IMR-90 (cell line): ENCODE measurements at places on chromosomes 1 and 21. TPM values are rescaled to one million over a fixed set of nuclear protein-coding genes. Genes with fewer than 3 reads are reported as not detected.

DNA sequence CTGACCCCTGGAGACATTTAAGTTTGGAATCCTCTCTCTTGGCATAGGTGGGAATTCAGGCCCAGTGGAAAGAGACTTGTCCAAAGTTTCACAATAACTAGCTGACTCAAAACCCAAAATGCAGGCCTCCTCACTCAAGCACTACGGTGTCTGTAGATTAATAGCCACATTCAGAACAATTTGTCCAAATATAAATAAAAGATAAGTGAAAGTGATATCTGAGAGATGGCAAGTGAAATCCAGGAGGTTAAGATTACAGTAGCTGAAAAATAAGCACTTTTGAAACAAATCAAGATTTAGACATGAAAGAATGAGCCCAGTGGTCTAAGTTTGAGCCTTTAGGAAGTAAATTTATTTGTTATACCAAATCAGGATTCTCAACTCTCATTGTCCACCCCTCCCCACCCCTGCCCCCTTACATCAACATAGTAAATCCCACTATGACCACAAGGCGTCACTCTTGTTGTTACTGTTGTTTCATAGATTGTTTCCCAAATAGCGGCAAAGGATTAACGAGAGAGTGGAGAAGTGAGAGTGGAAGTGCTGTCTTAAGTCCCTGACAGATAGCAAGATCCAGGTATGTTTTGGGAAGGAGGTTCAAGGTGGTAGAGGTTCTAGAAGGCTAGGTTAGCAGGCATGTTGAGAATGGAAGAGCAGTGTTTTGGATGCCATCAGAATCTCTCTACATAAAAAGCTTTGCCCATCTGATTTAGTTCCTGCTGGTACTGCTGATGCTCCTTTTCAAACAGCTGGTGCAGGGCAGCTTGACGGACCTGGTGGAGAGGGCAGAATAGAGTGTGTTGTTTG is 7.1 kb upstream of the TPM3 start:
- H3K4me1 ChIP-seq: no peaks in the 10 kb centered on the region; the same call in 1 of the 2 replicates
- H3K27me3 ChIP-seq: peaks cover 13% of the 10 kb centered on the region
- peak; percentile 69 for DNase-seq
- H3K4me3 ChIP-seq: peak overlapping the region; percentile 19; the same call in 1 of the 2 replicates

GRCh38 chr1:95770581-95770980 is 536.6 kb downstream of the RWDD3 start:
- H3K27me3 ChIP-seq: no peaks in the 10 kb centered on the region
- H3K36me3 ChIP-seq: no peaks in the 10 kb centered on the region
- H3K4me3 ChIP-seq: no peak overlapping the region
- DNase-seq: no peak

DNA sequence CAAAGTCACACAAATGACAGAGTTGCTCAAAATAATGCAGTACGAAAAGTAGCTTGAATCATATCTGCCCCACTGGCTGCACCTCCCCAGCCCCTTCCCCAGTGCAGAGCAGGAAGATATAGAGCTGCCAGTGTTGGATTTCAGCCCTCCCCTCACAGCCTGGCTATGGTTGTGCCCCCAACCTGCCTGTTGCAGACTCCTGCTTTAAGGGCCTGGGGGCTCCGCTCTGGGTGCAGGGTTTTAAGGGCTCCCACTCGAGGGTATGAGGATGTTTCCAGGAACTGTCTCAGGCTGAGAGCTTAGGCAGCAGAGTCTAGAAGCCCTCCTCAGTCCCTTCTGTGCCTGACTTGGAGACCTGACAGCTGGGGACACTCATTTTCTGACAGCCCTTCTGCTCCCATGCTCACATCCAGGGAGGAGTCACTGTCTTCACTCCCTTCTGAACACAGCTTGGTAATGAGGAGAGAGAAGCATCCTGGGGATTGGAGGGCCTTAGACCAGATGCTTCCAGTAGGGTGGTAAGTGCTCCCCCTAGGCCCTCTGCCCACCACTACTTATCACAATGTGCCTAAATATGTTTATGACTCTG is 4.6 kb downstream of the S100A9 start:
- H3K27me3 ChIP-seq: peaks cover 11% of the 10 kb centered on the region
- no peak for DNase-seq
- no peak overlapping the region for H3K4me3 ChIP-seq
- no peaks in the 10 kb centered on the region for H3K4me1 ChIP-seq

The SPATA46 gene
- polyA plus RNA-seq: not detected in 2 replicates

The KIRREL1 gene
- polyA plus RNA-seq: 58.1 and 64.6 TPM in 2 replicates

The CFAP141 gene
- polyA plus RNA-seq: not detected in 2 replicates

The NHLH1 gene
- 0.14 and 0.26 TPM in 2 replicates for polyA plus RNA-seq

The TPTE gene
- not detected in 2 replicates for polyA plus RNA-seq

The FCAMR gene
- not detected in 2 replicates for polyA plus RNA-seq

The TBX19 gene
- 0.89 and 1.0 TPM in 2 replicates for polyA plus RNA-seq

DNA sequence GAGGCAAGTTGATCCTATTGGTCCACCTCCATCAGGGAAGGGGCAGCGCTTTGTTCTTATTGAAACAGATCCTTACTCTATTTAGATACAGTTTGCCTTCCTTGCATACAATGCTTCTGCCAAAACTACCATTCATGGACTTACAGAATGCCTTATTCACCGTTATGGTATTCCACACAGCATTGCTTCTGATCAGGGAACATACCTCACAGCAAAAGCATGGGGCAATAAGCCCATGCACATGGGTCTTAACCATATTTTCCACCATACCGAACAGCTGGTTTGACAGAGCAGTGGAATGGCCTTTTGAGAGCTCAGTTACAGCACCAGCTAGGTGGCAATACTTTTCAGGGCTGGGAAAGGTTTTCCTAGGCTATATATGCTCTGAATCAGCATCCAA is 544.8 kb upstream of the ADGRL4 start:
- H3K36me3 ChIP-seq: no peaks in the 10 kb centered on the region
- no peaks in the 10 kb centered on the region for H3K27me3 ChIP-seq
- peak; percentile 52 for DNase-seq
- H3K4me3 ChIP-seq: no peak overlapping the region
- H3K4me1 ChIP-seq: no peaks in the 10 kb centered on the region

The MARK1 gene
- polyA plus RNA-seq: not detected in 2 replicates

The CLIC6 gene
- not detected in 2 replicates for polyA plus RNA-seq

The TMEM222 gene
- polyA plus RNA-seq: 54.1 and 56.4 TPM in 2 replicates

The XCL2 gene
- polyA plus RNA-seq: not detected in 2 replicates

GRCh38 chr1:227900571-227901051 is 47.1 kb downstream of the WNT9A start:
- H3K27me3 ChIP-seq: no peaks in the 10 kb centered on the region; the same call in 1 of the 2 replicates
- no peaks in the 10 kb centered on the region for H3K36me3 ChIP-seq
- no peak overlapping the region for H3K4me3 ChIP-seq
- DNase-seq: no peak
- H3K27ac ChIP-seq: no peak overlapping the region

GRCh38 chr1:236509203-236509602 is 14.6 kb upstream of the LGALS8 start:
- H3K27me3 ChIP-seq: peaks cover 2% of the 10 kb centered on the region; the same call in 1 of the 2 replicates
- H3K27ac ChIP-seq: no peak overlapping the region
- H3K4me1 ChIP-seq: peaks cover 2% of the 10 kb centered on the region; the same call in 1 of the 2 replicates
- DNase-seq: no peak

DNA sequence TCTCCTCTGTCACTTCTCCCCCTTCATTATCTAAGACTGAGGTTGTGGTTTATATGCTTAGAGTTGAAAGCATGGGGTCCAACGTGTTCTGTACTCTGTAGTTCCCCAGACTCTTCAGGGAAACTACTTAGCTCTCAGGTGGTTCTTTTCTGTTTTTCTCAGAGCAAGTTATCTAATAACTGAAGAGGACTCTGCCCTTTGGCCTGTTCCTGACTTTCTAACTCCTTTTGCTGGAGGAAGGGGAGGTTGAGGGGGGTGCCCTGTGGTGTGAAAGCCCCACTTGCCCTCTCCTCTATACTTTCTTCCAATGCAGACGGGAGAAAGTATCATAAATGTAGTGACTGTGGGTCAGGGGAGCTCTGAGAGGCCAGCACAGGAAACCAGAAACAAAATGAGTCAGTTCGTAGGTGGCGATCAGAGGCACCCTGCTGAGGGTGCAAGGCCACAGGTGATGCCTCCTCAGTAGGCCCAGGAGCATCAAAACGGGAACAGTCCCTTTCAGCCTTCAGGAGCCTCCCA is 5.0 kb downstream of the SLC25A44 start:
- peaks cover 3% of the 10 kb centered on the region for H3K4me1 ChIP-seq
- no peak overlapping the region for H3K27ac ChIP-seq
- no peak overlapping the region for H3K4me3 ChIP-seq

GRCh38 chr21:42387164-42387563 is 8.7 kb downstream of the TMPRSS3 start:
- H3K4me3 ChIP-seq: no peak overlapping the region
- peaks cover 32% of the 10 kb centered on the region for H3K27me3 ChIP-seq

- H3K36me3 ChIP-seq: no peaks in the 10 kb centered on the region
- H3K4me3 ChIP-seq: peak overlapping the region; percentile 54
- H3K27ac ChIP-seq: no peak overlapping the region
- no peak for DNase-seq
- H3K4me1 ChIP-seq: peaks cover 21% of the 10 kb centered on the region
Observed at GRCh38 chr1:109249654-109250401, 489 bp downstream of the CELSR2 start.

DNA sequence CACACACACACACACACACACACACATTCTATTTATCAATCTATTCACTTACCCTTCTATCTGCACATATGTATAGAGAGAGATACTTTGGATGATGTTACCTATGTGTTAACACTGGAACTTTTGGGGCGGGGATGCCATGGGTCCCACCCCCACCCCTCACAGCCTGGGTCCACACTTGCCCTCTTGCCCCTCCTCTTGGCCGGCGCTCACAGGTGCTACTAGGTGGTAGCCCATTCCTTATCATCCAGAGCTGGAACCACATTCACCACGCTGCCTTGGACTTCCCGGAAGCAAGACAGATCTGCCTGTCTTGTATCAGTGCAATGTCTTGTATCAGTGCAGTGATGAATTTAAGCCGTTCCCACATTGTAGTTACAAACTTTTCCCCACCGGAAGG is 85.1 kb downstream of the LBR start:
- H3K4me3 ChIP-seq: no peak overlapping the region
- DNase-seq: no peak
- H3K27me3 ChIP-seq: no peaks in the 10 kb centered on the region
- H3K27ac ChIP-seq: no peak overlapping the region
- H3K4me1 ChIP-seq: no peaks in the 10 kb centered on the region

The CD48 gene
- not detected in 2 replicates for polyA plus RNA-seq

- H3K4me1 ChIP-seq: peaks cover 12% of the 10 kb centered on the region
- DNase-seq: no peak
- H3K27me3 ChIP-seq: no peaks in the 10 kb centered on the region
- no peaks in the 10 kb centered on the region for H3K36me3 ChIP-seq
- peak overlapping the region; percentile 77 for H3K4me3 ChIP-seq
Observed at GRCh38 chr21:44874497-44875315, 1.2 kb upstream of the PTTG1IP start.

GRCh38 chr1:230310381-230311163 is 115.6 kb downstream of the PGBD5 start:
- H3K27ac ChIP-seq: no peak overlapping the region
- no peaks in the 10 kb centered on the region for H3K4me1 ChIP-seq
- peak; percentile 68 for DNase-seq
- H3K27me3 ChIP-seq: peaks cover 2% of the 10 kb centered on the region

- no peak overlapping the region for H3K27ac ChIP-seq
- H3K36me3 ChIP-seq: no peaks in the 10 kb centered on the region
- no peaks in the 10 kb centered on the region for H3K27me3 ChIP-seq
- H3K4me3 ChIP-seq: no peak overlapping the region
- peaks cover 13% of the 10 kb centered on the region for H3K4me1 ChIP-seq
- peak; percentile 84 for DNase-seq
Observed at GRCh38 chr1:172969611-172970010, 81.1 kb downstream of the TNFSF18 start.

The AMY2A gene
- not detected in 2 replicates for polyA plus RNA-seq

GRCh38 chr1:12669529-12670068 is 25.7 kb downstream of the AADACL4 start:
- no peak overlapping the region for H3K4me3 ChIP-seq
- H3K36me3 ChIP-seq: no peaks in the 10 kb centered on the region
- no peaks in the 10 kb centered on the region for H3K4me1 ChIP-seq
- no peak overlapping the region for H3K27ac ChIP-seq
- H3K27me3 ChIP-seq: no peaks in the 10 kb centered on the region; the same call in 1 of the 2 replicates
- DNase-seq: peak; percentile 9

The MROH9 gene
- not detected in 2 replicates for polyA plus RNA-seq

- 0 out of 2 replicates have a peak, but pooled peaks cover 1% of the 10 kb centered on the region for H3K36me3 ChIP-seq
- H3K27me3 ChIP-seq: no peaks in the 10 kb centered on the region
- peaks cover 9% of the 10 kb centered on the region for H3K4me1 ChIP-seq
- H3K4me3 ChIP-seq: no peak overlapping the region
Observed at GRCh38 chr1:181043025-181043888, 9.5 kb downstream of the MR1 start.

The CFHR2 gene
- not detected in 2 replicates for polyA plus RNA-seq

The PBX1 gene
- polyA plus RNA-seq: 12.3 and 13.9 TPM in 2 replicates

DNA sequence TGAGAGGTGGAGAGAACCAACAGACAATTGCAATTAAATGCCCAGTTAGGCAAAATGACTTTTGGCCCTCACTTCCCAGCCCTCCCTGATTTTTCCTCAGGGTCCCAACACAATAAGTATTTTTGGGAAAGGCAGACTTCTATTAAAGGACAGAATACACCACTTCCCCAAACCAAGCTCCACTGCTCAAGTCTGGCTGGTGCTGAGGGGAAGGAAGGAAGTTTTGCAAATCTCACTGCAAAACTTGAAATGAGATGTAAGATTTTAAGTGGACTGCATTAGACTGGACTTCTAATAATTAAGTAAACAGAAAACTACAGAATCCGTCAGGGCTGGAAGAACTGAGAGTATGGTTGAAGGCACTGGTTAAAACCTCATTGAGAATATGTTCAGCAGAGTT is 32.2 kb upstream of the CD1D start:
- no peaks in the 10 kb centered on the region for H3K27me3 ChIP-seq
- H3K4me1 ChIP-seq: peaks cover 3% of the 10 kb centered on the region
- H3K27ac ChIP-seq: no peak overlapping the region
- DNase-seq: no peak
- H3K4me3 ChIP-seq: no peak overlapping the region
- no peaks in the 10 kb centered on the region for H3K36me3 ChIP-seq

The OR6N1 gene
- not detected in 2 replicates for polyA plus RNA-seq

GRCh38 chr1:36625935-36626310 is 143.2 kb upstream of the CSF3R start:
- H3K4me1 ChIP-seq: no peaks in the 10 kb centered on the region
- H3K27me3 ChIP-seq: peaks cover 2% of the 10 kb centered on the region; the same call in 1 of the 2 replicates
- H3K27ac ChIP-seq: no peak overlapping the region

The MUTYH gene
- 14.3 and 14.6 TPM in 2 replicates for polyA plus RNA-seq

GRCh38 chr1:220955116-220955515 is 75.9 kb downstream of the HLX start:
- H3K4me1 ChIP-seq: peaks cover 2% of the 10 kb centered on the region; the same call in 1 of the 2 replicates
- H3K27ac ChIP-seq: no peak overlapping the region
- no peaks in the 10 kb centered on the region for H3K27me3 ChIP-seq
- no peak for DNase-seq
- H3K4me3 ChIP-seq: no peak overlapping the region
